ENCODE measurements at places on chromosomes 11 and 22.

GRCh38 chr11:32225571-32226285, 134.9 kb downstream of the RCN1 start:
- no peak for DNase-seq

DNA sequence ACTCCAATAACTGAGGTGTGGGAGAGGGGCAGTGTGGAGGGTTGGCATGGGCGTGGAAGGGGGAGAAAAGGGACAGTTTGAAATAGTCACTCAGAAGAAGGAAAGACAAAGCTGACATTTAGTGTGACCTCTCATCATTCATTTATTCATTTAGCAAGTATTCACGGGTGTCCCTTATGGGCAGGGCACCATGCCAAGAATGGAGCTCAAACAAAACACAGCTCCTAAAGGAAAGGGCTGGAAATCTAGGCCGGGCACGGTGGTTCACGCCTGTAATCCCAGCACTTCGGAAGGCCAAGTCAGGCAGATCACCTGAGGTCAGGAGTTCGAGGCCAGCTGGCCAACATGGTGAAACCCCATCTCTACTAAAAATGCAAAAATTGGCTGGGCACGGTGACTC, 19.4 kb upstream of the DGKZ start:
- no peak for DNase-seq

DNA sequence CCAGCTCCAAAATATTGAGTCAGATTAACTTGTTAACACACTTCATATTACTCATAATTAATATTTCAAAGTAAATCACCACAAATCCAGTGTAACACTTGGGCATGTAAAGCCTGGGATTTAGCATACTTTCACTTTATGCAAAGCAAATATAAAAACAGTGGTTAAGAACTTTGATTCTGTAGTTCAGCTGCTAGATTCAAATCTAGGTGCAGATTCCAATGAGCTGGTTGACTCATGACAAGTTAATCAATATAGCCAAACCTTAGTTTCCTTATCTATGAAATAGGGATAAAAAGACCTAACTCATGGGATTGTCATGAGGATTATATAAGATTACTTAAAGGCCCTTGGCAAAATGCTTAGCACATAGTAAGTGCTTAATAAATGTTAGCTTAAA, 45.9 kb downstream of the ARHGAP42 start:
- no peak for DNase-seq

GRCh38 chr22:39405346-39406085, 5.9 kb downstream of the TAB1 start:
- DNase-seq, result no peak

DNA sequence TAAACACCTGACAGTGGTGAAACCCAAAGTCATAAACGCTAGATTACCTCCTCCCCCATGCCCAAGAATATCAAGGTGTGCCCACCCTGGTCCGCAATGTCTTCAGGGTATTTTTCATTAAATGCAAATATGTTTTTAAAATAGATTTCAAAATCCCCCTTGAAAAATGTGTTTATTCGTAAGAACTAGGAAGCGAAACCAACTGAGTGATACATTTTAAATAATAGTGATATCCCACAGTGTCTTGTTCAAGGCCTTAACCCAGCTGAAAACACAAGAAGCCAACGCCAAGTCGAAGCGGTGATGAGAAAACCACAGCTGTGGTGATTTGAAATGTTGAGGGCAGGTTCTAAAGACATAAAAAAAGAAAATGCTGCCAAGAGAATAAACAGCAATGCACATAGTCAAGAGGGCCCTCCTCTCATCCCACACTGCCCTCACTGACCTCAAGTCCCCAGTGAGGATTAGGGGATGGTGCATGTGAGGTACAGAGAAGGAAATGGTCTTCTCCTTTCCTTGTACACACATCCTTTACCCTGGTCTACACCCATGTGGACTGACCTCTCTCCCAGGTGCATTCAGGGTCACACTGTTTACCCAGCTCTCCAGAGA, 25.5 kb downstream of the KCNJ1 start:
- no peak for DNase-seq

DNA sequence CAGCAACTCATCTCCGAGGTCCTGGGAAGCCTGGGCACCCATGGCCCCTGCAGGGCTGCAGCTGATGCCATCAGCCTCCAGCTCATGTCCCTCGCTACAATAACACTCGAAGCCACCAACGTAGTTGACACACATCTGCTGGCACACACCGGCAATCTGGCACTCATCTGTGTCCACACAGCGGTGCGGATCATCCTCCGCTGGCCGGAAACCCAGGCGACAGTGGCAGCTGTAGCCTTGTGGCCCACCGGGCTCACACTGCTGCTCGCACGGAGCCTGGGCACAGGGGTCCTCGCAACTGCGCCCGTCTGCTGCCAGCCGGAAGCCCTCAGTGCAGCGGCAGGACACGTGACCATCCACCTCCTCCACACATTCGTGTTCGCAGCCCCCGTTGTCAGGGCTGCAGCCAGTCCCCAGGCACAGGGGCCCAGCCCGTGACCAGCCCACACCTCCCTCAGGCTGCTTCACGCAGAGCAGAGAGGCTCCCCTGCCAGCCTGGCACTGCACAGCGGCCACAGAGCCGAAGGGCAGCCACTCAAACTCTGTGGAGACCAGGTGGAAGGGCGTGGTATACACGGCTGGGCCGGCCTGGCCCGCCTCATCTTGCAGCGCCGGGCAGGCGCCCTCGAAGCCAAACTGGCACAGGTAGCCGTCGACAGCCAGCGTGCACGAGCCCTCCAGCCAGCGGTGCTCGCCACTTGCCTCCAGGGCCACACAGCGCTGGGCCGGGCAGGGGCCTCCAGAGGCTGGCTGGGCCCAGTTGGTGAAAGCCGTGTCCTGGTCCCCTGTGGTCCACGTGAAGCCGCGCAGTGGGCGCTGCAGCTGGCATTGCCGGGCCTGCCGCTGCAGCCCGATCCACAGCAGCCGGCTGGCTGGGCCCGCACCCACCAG, 678 bp downstream of the CD248 start:
- no peak for DNase-seq

- DNase-seq, result no peak
Measured at GRCh38 chr22:38788021-38788816, 5.7 kb downstream of the DNAL4 start.

- DNase-seq, result peak; percentile 38
Measured at GRCh38 chr22:30887453-30887852, 81.1 kb downstream of the MORC2 start.

DNA sequence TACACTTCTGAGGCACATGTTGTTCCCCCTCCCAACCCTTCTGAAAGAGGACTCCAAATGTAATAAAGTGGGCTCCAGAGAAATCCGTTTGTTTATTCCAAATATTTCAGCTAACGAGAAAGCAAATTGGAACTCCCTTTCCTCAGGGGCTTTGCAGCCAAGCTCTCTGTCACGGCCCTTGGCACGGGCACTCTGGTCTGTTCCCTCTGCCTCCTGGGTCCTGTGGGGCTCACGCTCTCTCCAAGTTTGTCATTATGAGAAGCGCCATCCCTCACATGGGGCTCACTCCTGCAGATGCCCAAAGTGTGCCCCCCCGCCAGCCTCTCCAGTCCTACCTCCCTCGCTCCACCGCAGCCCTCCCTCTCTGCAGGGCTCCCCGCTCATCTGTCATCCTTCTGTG, 125.4 kb upstream of the POU2AF2 start:
- DNase-seq, result no peak

DNA sequence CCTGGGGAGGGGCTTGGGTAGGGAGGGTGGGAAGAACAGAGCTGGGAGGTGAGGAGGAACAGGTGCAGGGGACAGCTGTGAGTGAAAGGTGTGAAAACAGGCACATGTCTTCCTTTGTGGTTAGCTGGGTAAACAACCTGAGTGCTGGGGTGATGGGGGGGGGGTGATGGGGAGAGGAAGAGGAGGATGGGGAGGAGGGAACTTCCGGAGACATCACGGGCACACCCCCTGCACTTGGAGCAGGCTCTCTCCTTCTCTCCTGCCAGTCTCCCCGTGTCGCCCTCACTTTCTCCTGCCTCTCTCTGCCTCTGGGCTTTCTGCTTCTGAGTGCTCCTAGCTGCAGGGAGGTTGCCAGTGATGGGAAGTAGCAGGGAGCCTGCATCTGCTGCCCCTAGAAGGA, 8.8 kb downstream of the CXCR5 start:
- peak; percentile 82 for DNase-seq

DNA sequence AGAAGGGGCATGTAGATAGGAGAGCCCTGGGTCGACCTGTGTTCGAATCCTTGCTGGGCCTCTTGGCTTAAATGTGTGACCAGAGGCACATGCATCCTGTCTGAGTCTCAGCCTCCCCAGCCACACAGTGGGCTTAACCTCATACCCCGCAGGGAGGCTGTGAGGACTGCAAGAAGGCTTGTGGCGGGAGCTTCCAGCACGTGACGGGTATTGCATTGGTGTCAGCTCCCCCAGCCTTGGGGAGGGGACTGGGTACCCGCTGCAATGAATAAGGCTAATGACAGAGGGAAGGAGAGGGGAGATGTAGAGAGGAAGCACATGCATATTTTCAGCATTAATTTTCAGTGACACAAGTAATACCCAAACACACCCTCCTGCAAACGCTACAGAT, 8.1 kb downstream of the RASD2 start:
- no peak for DNase-seq

GRCh38 chr22:49373289-49373666, 454.4 kb downstream of the BRD1 start:
- DNase-seq, result peak; percentile 49

GRCh38 chr22:32411829-32412592, at the start of gene RTCB:
RTCB (minus strand) TSS chr22:32412247; CDS start chr22:32412156, 91 bp downstream.
- peak; percentile 98 for DNase-seq

DNA sequence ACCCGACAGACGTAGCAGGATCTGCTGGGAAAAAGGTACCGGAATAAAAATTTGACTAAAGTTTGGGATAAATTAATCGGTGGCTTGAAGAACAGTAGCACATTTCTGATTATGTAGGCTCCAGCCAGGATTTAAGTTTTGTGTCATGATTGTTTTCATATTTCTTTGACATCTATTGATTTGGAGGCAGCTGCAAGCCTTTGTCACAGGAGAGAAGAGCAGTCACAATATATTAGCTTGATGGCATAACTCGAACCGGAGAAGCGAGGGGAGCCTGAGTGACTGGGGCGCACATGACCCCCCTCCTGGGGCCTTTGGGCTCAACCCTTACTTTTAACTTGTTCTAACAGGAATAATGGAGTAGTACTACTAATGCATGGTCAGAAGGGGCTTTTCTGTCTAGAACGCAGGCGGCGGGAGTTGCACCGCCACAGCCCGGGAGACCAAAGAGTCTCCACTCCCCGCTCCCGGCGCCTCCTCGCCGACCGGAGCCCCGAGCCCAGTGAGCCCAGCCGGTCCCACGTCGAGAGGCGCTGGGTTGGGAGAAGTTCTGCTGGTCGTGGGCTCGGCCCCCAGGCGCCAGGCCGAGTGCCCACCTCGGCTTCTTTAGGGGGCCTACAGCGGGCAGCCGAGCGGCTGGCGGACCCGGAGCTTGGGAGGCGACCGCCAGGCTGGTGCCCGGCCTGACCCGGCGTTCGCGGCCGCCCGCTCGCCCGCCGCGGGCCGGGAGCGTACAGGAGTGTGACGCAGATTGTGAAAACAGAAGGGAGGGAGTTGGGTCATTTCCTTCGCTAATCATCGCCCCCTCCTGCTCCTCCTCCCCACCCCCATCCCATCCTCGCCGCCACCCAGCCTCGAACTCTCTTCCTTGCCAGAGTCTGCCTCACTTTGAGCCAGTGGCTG, 15.7 kb upstream of the PAX6 start:
- DNase-seq, result no peak

- DNase-seq, result no peak
Measured at GRCh38 chr11:10674440-10674855, 19.1 kb downstream of the IRAG1 start.

- DNase-seq, result no peak
Measured at GRCh38 chr22:34070051-34070450, 149.8 kb upstream of the LARGE1 start.

GRCh38 chr22:48576333-48577013, 1251.2 kb downstream of the BRD1 start:
- no peak for DNase-seq

DNA sequence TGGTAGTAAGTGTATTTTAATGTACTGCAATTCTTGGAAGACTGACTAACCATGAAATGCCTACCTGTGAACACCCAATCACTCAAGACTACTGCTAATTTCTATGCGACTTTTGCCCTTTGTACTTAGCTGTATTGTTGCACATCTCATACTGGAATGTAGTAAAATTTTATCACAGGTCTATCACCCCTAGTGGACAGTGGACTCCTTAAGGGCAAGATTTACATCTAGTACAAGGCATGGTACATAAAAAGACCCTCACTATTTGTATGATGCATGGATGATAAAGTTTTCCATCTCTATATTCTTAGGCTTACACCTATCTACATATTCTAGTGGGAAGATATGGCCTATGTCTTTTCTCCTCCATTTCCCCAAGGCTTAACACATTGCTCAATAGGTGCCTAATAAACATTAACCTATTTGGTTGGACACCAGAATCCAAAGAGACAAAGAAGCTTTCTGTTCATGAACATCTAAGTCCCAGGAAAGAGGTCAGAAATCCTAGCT, 26.1 kb downstream of the SERGEF start:
- no peak for DNase-seq

GRCh38 chr11:83895516-83895915, 609.3 kb upstream of the CCDC90B start:
- DNase-seq, result no peak

DNA sequence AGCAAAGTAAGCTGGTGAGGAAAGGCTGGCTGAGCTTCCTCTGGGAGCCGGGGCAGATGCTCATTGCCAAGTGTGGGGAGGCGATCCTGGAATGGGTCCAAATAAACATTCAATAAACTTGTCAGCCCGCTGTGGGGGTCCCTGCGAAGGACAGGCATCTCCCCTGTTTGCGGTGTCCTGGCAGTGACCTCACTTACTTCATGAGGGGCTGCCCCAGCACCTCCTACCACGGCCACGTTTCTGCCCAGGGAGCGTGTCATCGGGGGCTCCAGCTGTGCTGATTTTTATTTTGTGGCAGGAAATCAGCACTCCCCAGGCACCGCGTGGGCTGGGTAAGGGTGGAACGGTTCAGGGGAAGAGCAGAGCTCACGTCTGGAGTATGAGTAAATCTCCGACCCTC, 493.9 kb upstream of the B3GAT1 start:
- DNase-seq, result no peak

DNA sequence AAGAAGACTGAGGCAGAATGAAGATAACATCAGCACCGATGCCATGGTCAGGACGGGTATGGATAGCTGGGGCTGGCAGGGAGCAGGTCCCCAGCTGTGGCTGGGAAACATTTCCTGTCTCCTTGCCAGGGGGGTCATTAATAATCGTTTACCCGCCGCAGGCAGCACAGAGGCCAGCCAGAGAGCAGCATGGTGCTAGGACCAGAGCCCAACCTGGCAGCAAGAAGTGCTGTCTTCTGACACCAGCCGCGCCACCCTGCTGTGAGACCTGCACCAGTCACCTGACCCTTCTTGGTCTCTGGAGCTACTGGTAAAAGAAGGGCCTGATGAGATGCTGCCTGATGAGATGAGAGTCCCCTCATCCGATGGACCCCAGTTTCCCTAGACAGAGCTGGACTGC, 36.3 kb downstream of the PDE2A start:
- no peak for DNase-seq

DNA sequence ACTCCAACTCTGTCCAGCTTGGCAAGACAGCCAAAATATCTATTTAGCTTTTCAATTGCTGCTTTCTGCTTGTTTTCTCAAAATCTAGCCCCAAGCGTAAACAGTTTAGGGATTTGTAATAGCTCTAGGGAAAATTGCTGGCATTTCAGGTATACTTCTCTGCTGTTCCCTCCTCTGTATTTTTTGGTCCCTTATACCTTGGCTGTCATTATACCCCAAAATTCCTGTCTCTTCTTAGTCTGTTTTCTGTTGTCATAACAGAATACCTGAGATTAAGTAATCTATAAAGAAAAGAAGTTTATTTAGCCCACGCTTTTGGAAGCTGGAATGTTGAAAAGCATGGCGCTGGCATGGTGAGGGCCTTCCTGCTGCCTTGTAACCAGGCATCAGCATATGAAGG, 23.5 kb downstream of the MCAM start:
- no peak for DNase-seq

All from activated effector memory CD4-positive, alpha-beta T cell treated with anti-CD3 and anti-CD28 coated beads, Interleukin-2, amount 50 U/mL, for 16 hours (primary cell).